ENCODE measurements at places on chromosomes 6 and 20. TPM values are rescaled to one million over a fixed set of nuclear protein-coding genes. Genes with fewer than 3 reads are reported as not detected.
A peak's percentile ranks its signal among the peaks of the same experiment; 100 is the strongest.

DNA sequence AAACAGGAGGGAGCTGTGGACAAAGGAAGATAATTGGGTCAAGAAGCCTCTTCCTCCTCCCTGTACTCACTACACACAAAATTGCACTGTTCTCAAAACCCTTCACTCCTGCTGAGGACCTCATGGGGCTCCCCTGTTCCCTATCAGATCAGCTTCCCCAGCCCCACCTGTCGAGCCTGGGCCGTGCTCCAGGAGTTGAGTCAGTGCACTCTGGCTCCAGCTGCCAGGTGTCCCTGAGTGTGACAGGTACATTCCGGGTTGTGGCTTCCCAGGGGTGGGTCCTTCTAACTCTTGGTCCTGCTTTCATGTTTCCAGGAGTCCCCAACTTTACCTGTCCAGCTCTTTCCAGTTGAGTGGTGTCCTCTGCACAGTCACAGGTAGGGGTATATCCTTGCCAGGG, 8.4 kb downstream of the RAB5IF start:
- H3K27ac ChIP-seq: no peak overlapping the region
- peaks cover 43% of the 10 kb centered on the region for H3K36me3 ChIP-seq
- H3K4me3 ChIP-seq: no peak overlapping the region
- H3K27me3 ChIP-seq: no peaks in the 10 kb centered on the region
- H3K4me1 ChIP-seq: no peaks in the 10 kb centered on the region

DNA sequence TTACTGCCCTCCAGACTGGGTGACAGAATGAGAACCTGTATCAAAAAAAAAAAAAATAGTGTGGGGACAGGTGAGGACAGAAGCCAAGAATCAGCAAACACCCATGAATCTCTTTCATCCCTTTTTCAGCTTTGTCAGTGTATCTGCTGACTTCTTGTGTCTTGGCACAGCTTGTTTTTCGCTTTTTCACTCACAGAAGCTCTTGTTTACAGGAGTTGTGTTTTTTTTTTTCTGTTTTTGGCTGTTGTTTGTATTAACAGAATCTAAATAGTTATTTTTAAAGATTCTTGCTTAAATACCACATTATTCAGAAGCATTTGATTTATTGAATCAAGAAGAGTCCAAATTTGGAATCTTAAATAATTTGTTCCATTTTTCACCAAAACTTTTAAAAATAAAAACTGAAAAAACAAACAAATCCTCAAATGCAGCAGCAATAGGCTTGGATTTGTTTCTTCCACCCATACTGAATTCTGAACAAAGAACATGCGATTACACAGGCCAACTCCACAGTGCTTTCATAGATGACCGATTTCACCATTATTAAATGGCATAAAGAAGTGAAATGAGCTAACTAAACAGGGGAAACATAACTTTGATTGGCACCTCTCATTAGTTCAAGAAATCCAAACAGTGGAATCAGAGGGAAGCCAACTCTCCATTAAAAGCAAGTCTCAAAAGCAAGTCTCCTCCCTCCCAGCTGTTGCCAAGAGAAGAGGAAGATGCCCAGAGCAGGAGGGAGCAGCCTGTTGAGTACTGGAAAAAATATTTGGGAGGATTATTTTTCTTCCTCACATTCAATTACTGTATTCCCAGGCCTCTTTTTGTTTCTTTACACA, 27.2 kb upstream of the GPR63 start:
- H3K27me3 ChIP-seq: peaks cover 8% of the 10 kb centered on the region
- DNase-seq: no peak
- no peaks in the 10 kb centered on the region for H3K36me3 ChIP-seq
- no peak overlapping the region for H3K27ac ChIP-seq
- no peaks in the 10 kb centered on the region for H3K4me1 ChIP-seq

- no peak overlapping the region for H3K4me3 ChIP-seq
- no peaks in the 10 kb centered on the region for H3K4me1 ChIP-seq
- H3K36me3 ChIP-seq: no peaks in the 10 kb centered on the region
- H3K27ac ChIP-seq: no peak overlapping the region
Observed at GRCh38 chr6:56062836-56063235, 184.5 kb downstream of the COL21A1 start.

GRCh38 chr6:52887910-52888524, 21.5 kb downstream of the GSTA3 start:
- H3K36me3 ChIP-seq: no peaks in the 10 kb centered on the region
- H3K4me1 ChIP-seq: no peaks in the 10 kb centered on the region
- peaks cover 2% of the 10 kb centered on the region for H3K27me3 ChIP-seq
- DNase-seq: peak; percentile 44
- H3K27ac ChIP-seq: no peak overlapping the region

DNA sequence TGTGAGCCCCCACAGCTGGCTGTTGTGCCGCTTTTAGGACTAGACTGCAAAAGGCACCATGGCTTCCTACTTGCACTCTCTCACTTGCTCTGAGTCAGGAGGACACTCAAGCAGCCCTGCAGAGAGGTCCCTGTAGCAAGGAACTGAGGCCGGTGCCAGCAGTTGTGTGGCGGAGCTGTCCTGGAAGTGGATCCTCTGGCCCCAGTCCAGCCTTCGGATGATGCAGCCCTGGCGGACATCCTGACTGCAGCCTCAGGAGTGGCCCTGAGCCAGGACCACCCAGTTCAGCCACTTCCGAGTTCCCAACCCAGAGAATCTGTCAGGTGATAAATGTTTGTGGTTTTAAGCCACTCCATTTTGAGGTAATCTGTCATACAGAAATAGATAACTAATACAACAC, 17.5 kb downstream of the CTCFL start:
- no peaks in the 10 kb centered on the region for H3K36me3 ChIP-seq
- no peaks in the 10 kb centered on the region for H3K4me1 ChIP-seq
- no peak for DNase-seq
- H3K27ac ChIP-seq: no peak overlapping the region

- no peak overlapping the region for H3K4me3 ChIP-seq
- H3K36me3 ChIP-seq: no peaks in the 10 kb centered on the region
- H3K4me1 ChIP-seq: no peaks in the 10 kb centered on the region
- no peaks in the 10 kb centered on the region for H3K27me3 ChIP-seq
- no peak overlapping the region for H3K27ac ChIP-seq
Observed at GRCh38 chr6:143119260-143119659, 58.6 kb downstream of the AIG1 start.

DNA sequence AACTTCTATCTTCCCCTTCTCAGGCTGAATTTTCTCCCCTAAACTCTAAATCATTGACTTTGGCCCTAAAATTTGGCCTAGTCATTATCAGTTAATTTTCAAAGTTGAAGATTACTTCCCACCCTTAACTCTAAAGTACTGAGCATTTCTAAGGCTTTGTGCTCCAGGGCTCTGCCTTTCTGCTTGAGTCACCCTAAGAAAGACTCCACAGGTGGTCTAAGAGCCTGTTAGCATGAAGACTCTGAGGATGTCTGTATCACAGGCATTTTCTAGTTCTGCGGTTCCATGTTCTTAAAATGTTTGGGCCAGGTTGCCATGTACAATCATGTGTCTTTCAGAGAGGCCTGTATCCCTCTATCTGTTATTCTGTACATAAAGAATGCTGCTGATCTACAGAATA, 808.1 kb upstream of the MANEA start:
- no peaks in the 10 kb centered on the region for H3K4me1 ChIP-seq
- H3K27ac ChIP-seq: no peak overlapping the region
- DNase-seq: no peak
- H3K4me3 ChIP-seq: no peak overlapping the region

DNA sequence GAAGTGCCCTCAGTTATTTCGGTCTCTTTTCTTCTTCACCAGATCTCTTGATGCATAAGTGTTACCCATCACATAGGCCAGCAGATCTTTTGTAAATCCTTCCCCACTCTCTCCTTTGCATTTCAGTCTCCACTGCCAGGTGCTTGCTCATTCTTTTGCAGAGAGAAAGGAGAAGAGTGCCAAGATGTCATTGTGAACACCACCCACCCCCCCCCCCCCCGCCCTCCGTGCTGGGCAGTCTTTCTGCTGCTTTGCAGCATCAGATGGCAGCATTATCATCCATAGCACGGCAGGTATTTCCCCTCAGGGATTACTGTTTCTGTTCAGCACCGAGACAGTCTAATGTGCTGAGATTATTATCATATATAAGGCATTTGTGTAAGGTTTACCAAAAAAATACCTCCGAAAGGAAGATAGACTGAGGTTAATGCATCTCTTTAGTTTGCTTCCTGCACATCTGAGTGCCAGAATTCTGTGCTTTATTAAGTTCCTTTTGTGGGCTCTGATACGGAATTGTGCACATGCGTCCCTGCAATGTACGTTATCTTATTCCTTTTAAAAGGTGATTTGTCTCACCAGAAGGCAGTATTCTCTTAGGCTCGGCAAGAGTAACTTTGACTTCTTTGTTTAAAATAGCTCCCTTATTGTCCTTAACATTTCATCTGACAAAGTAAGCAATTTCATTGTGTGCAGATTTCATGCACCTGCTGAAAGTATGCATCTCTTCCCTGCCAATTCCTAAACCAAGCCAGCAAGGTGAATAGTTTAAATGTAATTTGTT, 128.8 kb downstream of the PHACTR1 start:
- H3K4me1 ChIP-seq: no peaks in the 10 kb centered on the region
- H3K36me3 ChIP-seq: no peaks in the 10 kb centered on the region
- no peak overlapping the region for H3K4me3 ChIP-seq
- no peak for DNase-seq
- no peaks in the 10 kb centered on the region for H3K27me3 ChIP-seq
- no peak overlapping the region for H3K27ac ChIP-seq

DNA sequence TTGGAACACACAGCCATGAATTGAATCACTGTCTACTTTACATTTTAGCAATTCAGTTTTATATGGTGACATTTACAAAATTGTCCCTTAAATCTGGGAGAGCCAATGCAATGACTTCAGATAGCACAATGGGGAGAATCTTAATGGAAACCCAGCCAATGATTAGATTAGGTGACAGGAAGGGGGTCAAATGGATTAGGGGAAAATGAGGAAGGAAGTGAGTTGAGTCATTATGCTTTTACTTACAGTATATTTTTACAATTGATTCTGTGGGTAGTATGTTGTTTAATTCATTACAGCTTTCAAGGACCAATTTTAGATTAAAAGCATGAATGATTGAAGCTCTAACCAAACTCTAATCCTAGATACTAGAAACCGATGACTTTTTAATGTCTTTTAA, 229.8 kb downstream of the SOX4 start:
- peaks cover 7% of the 10 kb centered on the region for H3K4me1 ChIP-seq
- no peak overlapping the region for H3K4me3 ChIP-seq
- no peaks in the 10 kb centered on the region for H3K36me3 ChIP-seq
- no peaks in the 10 kb centered on the region for H3K27me3 ChIP-seq
- DNase-seq: no peak
- H3K27ac ChIP-seq: no peak overlapping the region

DNA sequence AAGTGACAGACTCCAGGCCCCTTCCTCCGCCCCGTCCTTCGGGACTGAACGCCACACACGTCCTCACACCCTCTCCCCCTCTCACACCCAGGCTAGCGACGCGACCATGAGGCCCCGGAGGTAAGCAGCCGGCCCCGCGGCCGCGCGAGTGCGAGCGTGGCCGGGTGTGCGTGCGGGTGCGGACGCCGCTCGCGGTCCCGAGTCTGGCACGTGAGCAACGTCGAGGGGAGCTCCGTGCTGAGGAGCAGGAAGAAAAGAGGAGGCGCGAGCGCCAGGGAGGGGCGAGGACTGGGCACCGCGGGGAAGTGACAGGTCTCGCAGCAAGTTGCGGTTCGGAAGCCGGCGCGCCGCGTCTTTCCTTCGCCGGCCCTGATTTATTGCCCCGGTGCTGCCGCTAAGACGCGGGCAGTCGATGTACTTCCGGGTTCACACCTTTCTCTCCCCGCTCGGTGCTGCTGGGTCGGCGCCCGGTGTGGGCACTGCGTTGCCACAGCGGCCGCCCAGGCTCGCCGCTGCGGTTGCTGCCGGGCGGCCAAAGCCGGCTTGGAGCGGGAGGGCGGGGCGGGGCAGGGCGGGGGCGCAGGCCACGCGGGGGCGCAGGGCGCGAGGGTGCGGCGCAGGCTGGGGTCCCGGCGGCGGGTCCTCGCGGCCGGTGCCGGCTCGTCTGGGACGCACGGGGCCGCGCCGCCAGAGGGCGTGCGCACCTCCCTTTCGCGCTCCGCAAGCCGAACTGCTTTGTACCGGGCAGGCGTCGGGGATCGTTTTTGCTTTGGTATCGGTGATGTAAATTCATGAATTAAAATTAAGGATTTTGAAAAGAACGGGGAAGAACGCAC, 15.8 kb upstream of the LIN28B start:
- peak overlapping the region; percentile 28 for H3K4me3 ChIP-seq
- H3K27me3 ChIP-seq: peaks cover 17% of the 10 kb centered on the region
- peak; percentile 30 for DNase-seq
- no peak overlapping the region for H3K27ac ChIP-seq

DNA sequence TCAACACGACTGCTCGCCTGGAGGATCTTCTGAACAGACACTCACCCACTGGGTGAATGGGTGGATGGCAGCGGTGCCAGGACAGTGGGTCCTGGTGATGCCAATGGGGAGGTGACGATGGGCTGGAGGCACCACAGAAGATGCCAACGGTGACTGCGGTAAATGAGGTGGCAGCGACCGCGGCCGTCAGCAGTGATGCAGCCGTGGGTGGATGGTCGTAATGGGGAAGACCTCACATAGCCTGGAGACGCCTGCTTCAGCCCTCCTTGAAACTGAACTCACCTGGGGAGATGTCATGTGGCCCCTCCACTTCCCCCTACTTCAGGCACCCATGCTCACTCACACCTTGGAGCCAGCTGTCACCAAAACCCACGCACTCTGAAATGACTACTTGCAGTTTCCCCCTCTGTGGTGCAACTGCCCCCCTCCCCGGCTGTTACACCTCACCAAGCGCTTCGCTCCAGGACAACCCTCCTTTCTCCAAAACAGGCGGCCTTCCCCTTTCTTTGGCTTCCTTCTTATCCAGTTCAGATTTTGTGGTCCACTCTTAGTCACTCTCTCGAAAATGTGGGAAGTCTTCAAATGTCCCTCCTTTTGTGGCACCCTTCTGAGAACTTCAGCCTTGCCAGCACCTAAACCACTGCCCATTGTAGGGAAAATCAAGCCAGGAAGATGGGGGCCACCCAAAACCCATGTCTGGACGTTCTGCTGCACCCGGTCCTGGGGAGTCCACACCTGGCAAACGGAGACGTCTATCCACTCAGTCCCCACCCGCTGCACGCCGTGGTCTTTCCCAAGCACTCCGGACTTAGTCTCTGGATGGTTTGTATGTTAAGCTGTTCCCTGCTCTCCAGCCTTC, 10.4 kb upstream of the ABHD16B start:
- no peak overlapping the region for H3K4me3 ChIP-seq
- peaks cover 21% of the 10 kb centered on the region for H3K4me1 ChIP-seq
- no peak overlapping the region for H3K27ac ChIP-seq
- no peaks in the 10 kb centered on the region for H3K27me3 ChIP-seq
- DNase-seq: no peak

NINL gene
- total RNA-seq: 3.6 TPM

ID1 gene
- 186 TPM for total RNA-seq

MCCD1 gene
- total RNA-seq: not detected
